ENCODE measurements at places on chromosomes 6 and 20.

DNA sequence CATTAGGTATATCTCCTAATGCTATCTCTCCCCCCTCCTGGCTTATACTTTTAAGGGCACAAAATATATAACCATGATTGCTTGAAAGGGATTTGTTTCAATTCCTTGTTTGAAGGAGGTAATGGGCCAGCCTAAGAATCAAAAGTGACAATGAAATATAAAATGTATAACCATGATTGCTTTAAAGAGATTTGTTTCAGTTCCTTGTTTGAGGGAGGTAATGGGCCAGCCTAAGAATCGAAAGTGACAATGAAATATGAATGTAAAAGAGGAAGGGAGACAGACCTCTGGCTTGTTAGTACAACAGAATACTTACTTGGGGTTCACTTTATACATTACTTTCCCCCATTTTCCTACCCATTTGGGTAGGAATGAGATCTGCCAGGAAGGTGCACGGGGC, 55.5 kb downstream of the FOXC1 start:
- no peak for DNase-seq

- DNase-seq: no peak
Measured at GRCh38 chr20:33803921-33804337, 7.2 kb upstream of the CHMP4B start.

DNA sequence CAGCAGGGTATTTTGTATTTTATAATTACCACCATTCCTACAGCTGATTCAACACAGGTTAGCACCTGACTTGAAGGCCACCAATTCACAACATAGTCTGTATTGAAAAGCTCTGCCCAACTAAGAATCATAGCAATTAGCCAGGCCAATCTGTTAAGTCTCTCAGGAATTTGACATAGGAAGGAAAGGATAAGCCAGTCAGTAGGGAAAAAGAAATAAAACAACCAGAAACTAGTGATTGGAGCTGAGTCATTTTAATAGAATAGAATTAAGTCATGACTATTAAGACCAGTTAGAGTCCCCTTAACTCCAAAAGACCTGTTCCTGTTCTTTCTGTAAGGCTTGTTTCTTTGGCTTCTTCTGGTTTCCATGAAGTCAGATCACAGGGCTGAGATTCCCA, 8.1 kb downstream of the RANBP9 start:
- DNase-seq: no peak

GRCh38 chr20:5923493-5923892, 26.8 kb downstream of the TRMT6 start:
- no peak for DNase-seq

GRCh38 chr6:613981-614380, 42.9 kb downstream of the HUS1B start:
- no peak for DNase-seq

GRCh38 chr6:169627736-169628607, 73.9 kb downstream of the WDR27 start:
- DNase-seq: no peak

DNA sequence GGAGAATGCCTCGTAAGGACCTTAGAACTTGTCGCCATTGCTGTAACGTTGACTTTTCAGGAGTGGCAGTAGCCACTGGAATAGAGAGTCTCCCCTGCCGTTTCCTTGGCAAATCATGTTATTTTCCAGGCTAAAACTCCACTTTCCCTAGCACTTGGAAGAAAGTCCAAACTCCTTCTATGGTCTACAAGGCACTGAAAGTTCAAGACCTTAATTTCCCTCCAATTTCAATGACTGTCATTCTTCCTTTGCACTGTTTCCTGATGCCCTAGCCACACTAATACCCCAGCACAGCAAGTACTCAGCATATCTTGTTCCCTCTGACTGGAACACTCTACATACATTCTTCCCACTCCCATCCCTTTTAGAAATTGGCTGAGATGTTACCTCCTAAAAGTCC, 1.8 kb upstream of the TBPL1 start:
- no peak for DNase-seq

DNA sequence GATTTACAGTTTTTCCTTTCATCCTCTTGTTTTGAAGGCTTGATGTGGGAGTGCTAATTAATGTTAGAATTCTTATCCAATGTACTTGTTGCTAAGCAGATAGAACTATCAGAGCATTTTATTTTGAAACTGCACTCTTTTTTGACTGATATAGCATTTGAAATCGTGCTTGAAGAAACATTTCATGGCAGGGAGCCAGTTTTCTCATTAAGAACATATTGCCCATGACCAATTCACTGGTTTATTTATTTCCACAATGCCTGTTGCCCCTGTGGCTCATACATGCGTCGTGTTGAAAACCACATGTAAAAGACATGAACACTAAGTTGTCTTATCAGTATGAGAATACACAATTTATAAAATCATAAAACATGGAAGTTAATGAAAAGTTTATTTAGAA, 479.7 kb upstream of the FLRT3 start:
- no peak for DNase-seq

GRCh38 chr20:54606380-54606779, 131.0 kb downstream of the DOK5 start:
- DNase-seq: no peak

GRCh38 chr6:38784506-38785235, 69.6 kb downstream of the DNAH8 start:
- DNase-seq: no peak

- no peak for DNase-seq
Measured at GRCh38 chr6:44373787-44374186, 13.7 kb upstream of the CDC5L start.

DNA sequence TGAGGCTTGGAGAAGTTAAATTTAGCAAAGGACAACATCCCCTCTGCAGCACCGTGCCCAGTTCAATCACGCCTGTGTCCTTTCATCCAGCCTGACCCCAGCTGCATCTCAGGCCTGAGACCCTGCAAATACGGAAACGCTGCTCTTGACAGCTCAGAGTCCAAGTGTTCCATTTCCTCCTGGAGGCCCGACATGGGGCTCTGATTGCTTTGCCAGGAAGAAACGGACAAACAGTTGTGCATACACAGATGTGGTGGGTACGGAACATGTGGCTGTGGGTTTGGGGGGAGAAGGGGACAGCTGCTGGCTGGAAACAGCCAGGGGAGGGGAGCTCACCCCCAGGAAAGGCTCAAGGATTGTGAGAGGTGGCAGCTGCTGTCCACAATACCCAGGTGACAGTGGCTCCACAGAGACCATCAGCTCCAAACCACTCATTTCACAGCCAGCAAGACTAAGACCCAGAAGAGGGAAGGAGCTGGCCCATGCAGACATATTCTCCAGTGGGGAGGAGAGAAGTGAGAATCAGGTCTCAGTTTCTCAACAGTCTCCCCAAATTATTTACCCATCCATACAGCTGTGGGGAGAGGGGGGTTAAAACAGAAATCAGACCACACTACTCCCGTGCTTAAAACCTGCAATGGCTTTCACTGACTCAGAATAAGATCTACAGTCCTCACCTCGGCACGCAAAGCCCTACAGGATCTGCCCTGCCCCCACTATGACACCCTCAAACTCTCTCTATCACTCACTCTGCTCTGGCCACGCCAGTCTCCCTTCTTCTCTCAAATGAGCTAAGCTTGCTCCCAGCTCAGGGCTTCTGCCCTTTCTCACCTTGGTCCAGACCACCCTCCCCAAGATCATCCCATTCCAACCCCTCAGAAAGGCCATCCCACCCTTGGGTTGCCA, 89.1 kb downstream of the PREX1 start:
- DNase-seq: peak; percentile 72

DNA sequence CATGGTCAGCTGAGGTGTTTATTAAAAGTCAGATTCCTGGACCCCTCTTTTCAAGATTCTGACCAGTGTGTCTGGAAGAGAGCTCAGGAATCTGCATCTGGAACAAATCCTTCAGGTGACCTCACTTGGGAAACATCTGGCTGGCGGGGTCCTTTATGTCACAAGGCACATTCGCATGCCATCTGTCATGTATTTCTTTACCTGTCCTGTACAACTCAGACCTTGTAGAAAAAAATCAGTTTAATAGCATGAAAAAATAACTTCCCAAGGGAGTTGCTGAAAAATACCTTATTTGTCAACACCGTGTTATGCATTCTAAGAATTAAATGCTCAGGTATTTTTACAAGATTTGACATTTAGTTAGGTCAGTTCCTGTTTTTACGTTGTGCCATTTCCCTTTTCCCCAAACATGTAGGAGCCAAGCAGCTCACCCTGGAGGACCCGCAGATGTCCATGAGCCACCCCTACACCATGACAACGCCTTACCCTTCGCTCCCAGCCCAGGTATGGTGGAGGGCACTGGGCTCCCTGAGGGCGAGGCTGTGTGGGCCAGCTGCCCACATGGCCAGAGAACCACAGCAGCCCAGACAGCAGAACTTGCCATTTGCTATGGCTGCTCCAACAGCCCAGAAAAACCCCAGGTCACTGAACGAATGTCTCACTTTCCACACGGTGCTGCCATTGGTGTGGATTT, 4.0 kb downstream of the IRF4 start:
- no peak for DNase-seq

DNA sequence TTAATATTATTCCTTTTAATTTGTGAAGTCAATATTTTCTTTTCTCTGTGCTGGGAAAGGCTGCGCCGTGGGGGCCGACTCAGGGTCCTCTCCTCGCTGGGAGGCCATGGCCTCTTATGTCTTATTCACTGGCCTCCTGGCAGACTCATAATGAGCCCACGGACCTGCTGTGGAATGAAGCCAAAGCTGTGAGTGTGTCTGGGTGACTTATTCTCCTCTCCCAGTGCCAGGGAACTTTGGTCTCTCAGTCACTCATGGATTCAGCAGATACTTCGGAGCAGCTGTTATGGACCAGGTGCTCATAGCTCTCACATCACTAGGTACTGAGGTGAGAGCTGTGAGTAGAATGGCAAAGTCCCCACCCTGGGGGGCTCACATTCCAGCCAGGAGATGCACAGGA, 297.6 kb downstream of the CDH26 start:
- no peak for DNase-seq

DNA sequence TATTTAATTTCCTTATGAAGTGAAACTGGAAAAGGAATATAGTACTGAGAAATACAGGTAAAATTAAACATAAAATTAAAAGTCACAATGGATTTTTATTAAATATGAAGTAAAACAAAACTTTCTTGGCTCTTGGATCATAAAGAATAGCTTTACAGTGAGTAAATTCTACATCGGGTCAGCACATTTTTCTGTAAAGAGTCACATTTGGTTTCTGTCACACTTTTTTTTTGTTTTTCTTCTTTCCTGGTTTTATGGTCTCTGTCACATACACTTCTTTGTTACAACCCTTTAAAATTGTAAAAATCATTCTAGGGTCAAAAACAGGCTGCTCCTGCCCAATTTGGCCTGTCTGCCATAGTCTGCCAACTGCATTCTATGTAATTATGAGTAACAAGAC, 254.4 kb upstream of the POU3F2 start:
- no peak for DNase-seq

DNA sequence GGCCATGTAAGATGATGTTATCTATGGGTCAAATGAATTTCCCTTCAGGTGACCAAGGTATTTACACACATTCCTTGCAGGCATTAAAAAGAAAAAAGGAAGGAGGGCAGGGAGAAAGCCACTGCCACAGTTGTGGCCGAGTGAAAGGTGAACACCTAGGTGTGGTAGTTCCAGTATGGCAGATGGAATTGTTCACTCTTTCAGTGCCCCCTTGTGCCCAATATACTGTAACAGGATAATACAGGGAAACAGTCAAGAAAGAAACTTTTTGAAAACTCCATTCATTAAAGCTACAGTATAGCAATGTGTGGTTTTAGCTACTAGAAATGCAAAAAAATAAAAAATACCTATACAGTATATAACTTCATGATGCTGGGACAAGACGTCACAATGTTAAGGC, 52.1 kb downstream of the BMP2 start:
- DNase-seq: no peak

DNA sequence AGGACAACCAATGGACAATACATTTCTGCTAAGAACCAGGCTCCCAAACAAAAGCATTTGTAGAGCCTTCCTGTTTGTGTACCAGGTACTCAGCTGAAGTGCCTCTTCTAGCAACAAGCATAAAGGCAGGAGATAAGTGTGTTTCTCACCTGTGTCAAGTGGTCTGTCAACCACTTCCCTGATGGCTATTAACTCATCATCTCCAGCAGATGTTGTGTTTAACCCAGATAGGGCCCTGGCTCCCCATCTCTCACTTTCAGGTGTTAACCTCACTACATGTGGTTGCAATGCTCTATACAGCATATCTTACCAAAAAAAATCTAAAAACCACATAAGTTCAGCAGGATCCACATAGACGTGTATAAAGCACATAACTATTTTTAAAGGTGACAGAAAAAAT, 9.6 kb upstream of the IL17A start:
- no peak for DNase-seq

DNA sequence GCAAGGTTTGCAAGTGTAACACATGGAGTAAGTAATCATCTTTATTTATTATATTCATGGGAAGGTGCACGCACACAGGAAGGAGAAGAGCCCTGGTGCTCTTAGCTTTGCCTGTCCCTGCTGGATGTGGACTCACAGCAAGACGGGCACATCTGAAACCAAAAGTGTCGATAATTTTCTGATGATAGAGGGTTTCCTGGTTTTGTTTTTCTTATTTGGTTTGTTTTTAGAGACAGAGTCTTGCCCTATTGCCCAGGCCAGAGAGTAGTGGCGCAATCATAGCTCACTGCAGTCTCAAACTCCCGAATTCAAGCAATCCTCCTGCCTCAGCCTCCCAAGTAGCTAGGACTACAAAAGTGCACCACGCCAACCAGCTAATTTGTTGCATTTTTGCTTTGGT, 7.8 kb upstream of the KHDC1L start:
- DNase-seq: no peak

GRCh38 chr20:45354423-45355208, 6.4 kb upstream of the SDC4 start:
- no peak for DNase-seq

All from stimulated activated CD4-positive, alpha-beta T cell treated with anti-CD3 and anti-CD28 coated beads, Interleukin-12 subunit alpha, Interleukin-12 subunit beta, amount 100 ng/mL, for 48 hours (primary cell).